GM23338 (cell line): ENCODE measurements at places on chromosomes 11 and 22. TPM values are rescaled to one million over a fixed set of nuclear protein-coding genes. Genes with fewer than 3 reads are reported as not detected.

DNA sequence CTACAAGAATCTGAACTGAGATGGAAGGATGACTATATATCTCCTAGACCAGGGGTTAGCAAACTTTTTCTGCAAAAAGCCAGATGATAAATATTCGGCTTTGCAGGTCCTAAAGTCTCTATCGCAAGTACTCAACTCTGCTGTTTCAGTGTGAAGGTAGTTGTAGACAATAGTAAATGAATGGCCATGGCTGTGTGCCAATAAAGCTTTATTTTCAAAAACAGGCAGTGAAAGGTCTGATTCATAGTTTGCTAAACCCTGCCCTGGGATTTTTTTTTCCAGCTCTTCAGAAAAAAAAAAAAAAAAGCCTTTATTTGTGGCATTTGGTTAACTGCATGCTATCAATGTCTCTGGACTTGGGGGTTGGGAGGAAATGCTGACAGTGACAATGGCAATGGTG, 37.5 kb downstream of the FAM227A start:
- DNase-seq = no peak

DNA sequence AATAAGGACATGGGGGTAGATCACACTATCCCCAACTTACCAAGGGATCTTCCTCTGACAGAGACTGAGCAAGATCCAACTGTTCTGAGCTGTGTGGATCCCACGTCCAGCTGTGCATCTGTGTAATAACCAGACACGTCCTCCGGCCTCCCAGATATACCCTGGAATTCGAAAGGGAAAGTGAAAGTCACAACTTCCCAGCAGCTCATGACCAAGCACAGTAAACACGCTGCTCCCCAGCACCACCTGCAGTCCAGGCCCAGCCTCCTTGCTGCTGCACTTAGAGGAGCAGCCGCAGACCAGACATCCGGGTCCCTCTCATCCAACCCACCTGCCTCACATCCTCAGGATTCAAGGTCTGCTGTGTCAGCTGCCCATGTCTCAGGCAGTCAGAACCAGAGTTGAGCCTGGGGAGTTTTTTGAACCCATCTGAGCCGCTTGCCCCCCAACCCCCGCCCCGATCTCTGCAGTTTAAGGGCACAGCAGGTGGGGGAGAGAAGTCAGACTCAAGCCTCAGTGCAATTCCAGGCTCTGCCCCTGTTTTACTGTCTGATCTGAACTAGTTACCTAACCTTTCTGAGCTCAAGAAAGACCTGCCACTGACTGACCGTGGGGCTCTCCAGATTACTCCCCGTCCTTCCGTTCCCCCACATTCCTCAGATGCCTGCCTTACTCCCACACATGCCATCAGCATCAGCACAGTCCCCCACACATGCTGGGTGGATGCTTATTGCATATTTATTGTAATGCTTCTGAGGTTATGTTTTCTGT, at the start of gene APOL2:
Gene APOL2 (minus strand): TSS at position 127 of the 771 bp plus-strand sequence. CDS start 6,365 bp downstream, outside the sequence.
- DNase-seq = peak; percentile 96

- DNase-seq = no peak
Measured at GRCh38 chr22:40057652-40058051, 62.9 kb downstream of the FAM83F start.

DNA sequence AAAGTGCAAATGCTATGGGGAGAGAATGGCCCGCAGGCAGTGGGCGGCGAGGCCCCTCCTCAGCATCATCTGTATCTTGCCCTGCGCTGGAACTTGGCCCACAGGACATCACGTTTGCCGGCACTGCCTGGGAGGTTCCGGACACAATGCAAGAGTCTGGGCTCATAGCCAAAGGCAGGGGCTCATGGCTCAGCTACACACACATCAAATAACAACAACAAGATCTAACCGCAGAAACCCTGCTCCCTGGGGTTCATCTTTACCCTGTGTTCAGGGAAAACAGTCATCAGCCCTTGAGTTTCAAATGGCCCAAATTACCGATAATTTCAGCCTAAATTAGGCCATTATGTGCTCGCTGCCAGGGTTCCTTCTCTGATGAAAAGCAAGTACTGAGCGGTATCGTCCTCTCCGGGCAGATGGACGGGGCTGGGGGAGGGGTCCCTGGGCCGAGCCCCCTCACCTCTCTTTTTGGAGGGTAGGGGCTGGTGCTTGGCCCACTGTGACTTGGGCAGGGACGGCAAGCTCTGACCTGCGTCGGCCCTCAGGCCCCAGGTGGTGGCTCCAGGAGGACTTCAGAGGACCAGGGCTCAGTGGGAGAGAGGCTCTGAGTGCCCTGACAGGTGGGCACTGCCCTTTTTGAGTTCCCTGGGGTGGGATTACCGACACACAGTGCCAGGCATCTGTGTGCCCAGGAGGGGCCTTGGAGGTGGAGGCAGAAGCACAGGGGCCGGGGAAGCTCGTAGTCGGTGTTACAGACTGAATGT, 25.0 kb upstream of the GAL start:
- DNase-seq = no peak

DNA sequence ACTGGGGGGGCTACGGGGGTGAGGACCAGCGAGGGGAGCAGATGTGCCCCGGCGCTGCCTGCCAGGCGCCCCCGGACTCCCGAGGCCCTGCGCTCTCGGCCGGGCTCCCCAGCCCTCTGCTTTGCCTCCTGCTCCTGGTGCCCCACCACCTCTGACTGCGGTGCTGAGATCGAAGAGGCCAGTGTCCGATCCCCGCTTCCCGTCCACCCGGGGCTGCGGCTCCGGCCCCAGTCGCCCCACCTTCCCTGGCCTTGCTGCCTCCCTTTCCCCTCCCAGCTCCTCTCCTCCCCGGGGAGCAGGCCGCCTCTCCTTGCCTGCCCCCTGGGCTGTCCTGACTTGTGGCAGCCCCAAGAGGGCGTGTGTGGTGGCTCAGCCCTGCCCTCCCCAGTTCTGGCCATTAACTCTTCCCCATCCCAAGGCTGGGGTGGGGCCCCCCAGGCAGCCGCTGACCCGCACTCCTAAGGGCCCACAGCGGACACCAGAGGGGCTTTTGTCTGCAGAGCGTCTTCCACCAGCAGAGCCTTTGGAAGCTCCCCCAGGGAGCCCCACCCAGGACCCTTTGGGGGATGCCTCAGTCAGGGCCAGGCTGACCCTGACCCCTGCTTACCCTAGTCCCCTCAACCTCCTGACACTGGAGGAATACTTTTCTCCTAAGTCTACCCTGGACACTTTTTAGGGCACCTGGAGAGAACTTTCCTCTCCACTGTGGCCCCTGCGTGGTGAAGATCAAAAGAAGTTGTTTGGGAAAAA, 16.6 kb downstream of the RTN4RL2 start:
- peak; percentile 73 for DNase-seq

DNA sequence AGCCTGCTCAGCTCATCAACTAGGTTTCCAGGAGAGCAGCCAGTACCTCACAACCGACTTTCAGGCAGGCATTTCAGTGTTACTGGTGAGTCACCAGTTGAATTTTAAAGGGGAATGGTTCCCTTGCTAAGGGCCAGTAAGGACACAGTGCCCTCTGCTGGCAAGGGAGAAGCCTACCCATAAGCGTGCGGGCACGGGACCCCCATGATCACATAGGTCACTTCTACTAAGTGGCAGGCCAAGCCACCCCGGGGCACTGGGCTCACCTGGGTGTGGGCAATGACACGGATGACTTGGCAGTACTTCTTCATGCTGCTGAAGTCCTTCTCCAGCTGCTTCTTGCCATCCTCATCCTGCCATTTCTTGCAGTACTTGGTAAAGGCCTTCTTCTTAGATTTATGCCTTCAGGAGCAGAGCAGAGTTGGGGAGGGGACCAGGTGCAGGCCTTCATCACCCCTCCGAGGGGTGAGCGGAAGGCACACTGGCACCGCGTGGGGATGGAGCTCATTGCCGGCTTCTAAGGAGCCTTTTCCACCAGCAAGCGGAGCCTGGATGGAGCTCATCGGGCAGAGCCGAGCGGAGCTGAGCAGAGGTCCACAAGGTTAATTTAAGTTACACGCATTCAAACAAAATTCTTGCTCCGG, 2.9 kb downstream of the RPL3 start:
- DNase-seq = peak; percentile 81

GRCh38 chr11:29527391-29527936, 489.4 kb downstream of the KCNA4 start:
- DNase-seq = peak; percentile 19

DNA sequence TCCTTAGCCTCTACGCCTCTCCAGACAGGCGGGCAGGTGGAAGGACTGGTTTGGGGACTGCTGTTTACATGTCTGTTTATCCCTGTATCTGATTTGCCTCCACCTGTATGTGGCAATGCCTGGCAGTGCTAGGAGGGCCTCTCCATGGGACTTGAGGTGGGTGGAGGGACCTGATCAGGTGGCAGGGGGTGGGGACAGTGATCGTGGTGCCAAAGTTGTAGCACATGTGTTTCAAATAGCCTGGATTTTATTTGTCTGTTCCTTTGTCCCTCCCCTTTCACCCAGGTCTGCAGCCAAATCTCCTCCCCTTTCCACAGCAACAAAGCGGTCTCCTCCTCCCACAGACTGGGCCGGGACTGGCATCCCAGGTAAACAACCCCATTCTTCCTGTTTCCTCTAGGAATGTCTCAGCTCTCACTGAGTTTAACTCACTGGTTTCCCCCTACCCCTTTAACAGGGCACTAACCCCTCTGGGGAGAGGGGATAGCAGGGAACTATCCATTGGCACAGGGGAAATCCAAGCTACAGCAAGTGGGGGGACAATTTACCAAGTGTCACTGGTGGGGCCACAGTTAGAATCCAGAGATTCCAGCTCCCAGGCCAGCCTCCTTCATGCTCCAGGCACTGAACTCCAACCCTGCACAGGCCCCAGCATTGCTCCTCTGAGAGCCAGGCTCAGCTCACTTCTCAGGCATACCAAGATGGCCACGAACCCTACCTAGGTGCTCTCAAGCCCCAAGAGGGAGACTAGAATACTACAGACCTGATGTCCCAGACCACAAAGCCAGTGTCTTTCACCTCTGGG, 22.9 kb upstream of the TLCD5 start:
- DNase-seq = no peak

The OR51B5 gene
- total RNA-seq = not detected in 2 replicates

The PTPMT1 gene
- 87.0 and 109 TPM in 2 replicates for total RNA-seq

The C22orf31 gene
- not detected in 2 replicates for total RNA-seq

The TMPRSS13 gene
- 0.08 and 0.31 TPM in 2 replicates for total RNA-seq

The C11orf91 gene
- not detected in 2 replicates for total RNA-seq

The SLC35E4 gene
- 10.4 and 11.3 TPM in 2 replicates for total RNA-seq

The HBB gene
- total RNA-seq = not detected in 2 replicates

The GALR3 gene
- 0.23 and 0.63 TPM in 2 replicates for total RNA-seq

The CASP5 gene
- total RNA-seq = not detected in 2 replicates

The RAG1 gene
- 1.1 and 1.4 TPM in 2 replicates for total RNA-seq

The ELMOD1 gene
- total RNA-seq = 1.2 and 5.2 TPM in 2 replicates
